Muscle of arm (tissue), 14 donors: ENCODE measurements at places on chromosomes 16 and 17. TPM values are rescaled to one million over a fixed set of nuclear protein-coding genes. Genes with fewer than 3 reads are reported as not detected.

The TNS4 gene
- polyA plus RNA-seq = 0.13 TPM

The POLG2 gene
- polyA plus RNA-seq = 41.3 TPM

The METTL26 gene
- polyA plus RNA-seq = 43.9 TPM

The LRRC37A gene
- 2.8 TPM for polyA plus RNA-seq

The PERCC1 gene
- 0.30 TPM for polyA plus RNA-seq

DNA sequence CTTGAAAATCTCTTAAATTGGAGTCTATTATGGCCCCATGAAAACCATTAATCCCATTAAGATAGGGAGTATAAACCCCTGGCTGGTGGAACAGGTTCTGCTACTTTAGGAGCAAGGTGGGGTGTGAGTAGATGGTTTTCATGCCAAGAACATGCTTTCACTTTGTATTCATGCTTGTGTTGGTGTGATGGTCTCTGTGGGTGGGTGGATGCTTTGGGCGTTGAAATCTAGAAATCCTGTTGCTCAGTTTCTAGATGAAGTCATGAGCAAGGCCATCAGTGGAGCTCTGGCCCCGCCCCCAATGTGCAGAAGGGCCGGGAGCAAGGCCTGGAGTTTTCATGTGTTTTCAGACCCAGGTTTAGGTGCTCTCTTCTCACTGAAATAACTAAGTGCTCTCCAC lies 20.1 kb downstream of the PLD6 start:
- DNase-seq = no peak

GRCh38 chr16:8998108-8998507 lies 34.4 kb upstream of the USP7 start:
- DNase-seq = no peak

GRCh38 chr17:44981221-44981968 lies 13.3 kb upstream of the C1QL1 start:
- DNase-seq = no peak
